ENCODE measurements at places on chromosomes 4 and X. TPM values are rescaled to one million over a fixed set of nuclear protein-coding genes. Genes with fewer than 3 reads are reported as not detected.

Gene NPY2R
- polyA plus RNA-seq = 0.07 TPM

Gene RNF128
- polyA plus RNA-seq = 0.11 TPM

Gene PLP1
- polyA plus RNA-seq = not detected

DNA sequence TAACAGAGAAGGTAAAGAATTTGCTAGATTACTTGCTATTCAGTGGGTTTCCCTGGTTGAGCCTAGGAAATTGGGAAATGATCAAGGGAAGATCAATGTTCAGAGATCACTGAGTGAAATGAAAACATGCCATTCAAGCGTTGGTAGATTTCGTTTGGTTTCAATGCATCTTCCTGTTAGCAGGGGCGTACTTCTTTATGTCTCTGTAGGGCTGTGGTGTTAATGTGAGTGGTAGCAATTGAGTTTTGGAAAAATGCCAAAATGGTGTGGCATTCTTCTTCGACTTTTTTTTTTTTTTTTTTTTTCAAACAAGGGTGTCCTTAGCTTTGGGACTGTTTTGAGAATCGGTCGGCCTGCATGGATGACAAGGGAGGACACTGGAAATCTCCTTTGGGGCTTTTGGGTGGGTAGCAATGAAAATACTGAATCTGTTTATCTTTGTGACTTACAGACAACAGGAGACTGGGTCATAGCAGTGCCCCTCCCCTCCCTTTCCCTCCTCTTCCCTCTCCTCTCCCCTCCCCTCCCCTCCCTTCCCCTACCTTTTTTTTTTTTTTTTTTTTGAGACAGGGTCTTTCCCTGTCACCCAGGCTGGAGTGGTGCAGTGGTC lies 50.4 kb downstream of the SPRY1 start:
- no peak for DNase-seq

GRCh38 chr4:182827954-182828353 lies 89.2 kb downstream of the DCTD start:
- no peak for DNase-seq

DNA sequence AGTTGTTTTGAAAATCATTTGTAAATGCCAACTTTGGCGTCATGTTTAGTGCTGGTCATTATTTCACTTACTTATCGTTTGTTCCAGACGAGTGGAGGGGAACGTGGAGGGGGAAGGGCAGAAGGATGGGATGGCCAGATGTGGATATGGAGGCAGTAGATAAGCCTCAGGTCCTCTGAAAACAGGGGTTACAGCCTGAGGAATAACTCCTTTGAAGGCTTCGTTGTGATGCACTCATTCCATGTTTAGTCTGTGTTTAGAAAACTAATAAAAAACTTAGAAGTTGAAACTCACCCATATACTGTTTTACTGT lies 1.1 kb downstream of the MOB1B start:
- no peak for DNase-seq

All from A549 (cell line).